ENCODE measurements at places on chromosomes 1 and 21. TPM values are rescaled to one million over a fixed set of nuclear protein-coding genes. Genes with fewer than 3 reads are reported as not detected.

The LCE1C gene
- not detected for total RNA-seq

The RABIF gene
- 10.7 TPM for total RNA-seq

DNA sequence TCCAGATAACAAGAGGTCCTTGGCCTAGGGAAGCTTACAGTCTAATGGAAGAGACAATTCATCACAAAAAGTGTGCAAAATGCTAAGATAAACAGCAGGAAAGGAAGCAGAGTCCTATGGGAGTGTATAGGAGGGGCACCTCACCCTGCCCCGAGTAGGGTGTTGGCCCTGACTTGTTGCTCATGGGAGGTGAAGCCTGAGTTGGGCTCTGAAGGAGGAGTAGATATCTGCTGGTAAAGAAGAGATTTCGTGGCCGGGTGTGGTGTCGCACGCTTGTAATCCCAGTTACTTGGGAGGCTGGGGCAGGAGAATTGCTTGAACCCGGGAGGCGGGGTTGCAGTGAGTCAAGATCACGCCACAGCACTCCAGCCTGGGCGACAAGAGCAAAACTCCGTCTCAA, 18.6 kb upstream of the GPR37L1 start:
- peaks cover 30% of the 10 kb centered on the region for H3K4me1 ChIP-seq
- peak overlapping the region; percentile 26 for H3K27ac ChIP-seq
- H3K36me3 ChIP-seq: no peaks in the 10 kb centered on the region
- DNase-seq: no peak

DNA sequence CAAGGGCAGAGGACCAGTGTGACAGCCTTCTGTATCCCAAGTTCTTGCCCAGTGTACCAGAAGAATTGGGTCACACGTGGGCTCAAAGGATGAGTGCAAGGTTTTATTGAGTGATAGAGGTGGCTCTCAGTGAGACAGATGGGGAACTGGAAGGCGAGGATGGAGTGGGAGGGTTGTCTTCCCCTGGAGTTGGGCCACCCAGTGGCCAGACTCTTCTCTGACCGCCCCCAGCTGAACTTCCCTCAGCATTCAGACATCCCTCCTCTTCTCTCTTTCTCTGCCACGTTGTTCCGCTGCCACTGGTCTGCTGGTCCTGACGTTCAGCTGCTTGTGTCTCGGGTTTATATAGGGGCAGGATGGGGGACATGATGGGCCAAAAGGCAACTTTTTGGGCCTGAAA, 150.1 kb upstream of the IVNS1ABP start:
- DNase-seq: no peak
- peaks cover 15% of the 10 kb centered on the region for H3K4me1 ChIP-seq
- no peaks in the 10 kb centered on the region for H3K27me3 ChIP-seq
- no peak overlapping the region for H3K27ac ChIP-seq
- no peaks in the 10 kb centered on the region for H3K36me3 ChIP-seq

The NR1I3 gene
- total RNA-seq: not detected

The NLRP3 gene
- total RNA-seq: not detected

GRCh38 chr1:25137521-25138395, 94.5 kb downstream of the SYF2 start:
- peaks cover 3% of the 10 kb centered on the region for H3K4me1 ChIP-seq
- H3K27me3 ChIP-seq: peaks cover 9% of the 10 kb centered on the region
- no peak overlapping the region for H3K27ac ChIP-seq
- no peaks in the 10 kb centered on the region for H3K36me3 ChIP-seq
- no peak overlapping the region for H3K4me3 ChIP-seq

DNA sequence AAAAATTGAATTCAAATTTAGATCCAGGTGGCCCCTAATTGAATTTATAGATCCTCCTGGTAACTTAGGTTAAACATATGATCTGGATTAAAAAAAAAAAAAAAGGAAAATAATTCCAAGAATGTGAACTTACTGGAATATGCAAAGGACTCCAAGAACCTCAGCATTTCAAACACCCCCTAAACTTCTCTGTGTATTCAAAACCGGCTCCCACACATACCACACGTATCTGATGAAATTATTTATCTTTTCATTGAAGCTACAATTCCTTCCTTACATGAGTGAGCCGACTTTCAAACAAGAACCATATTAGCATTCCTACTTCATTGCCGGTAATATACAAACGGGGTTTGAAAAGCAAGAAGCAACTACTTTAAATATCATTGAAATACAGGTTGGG, 61.4 kb upstream of the FMN2 start:
- H3K36me3 ChIP-seq: no peaks in the 10 kb centered on the region
- no peak overlapping the region for H3K27ac ChIP-seq
- H3K27me3 ChIP-seq: peaks cover 48% of the 10 kb centered on the region
- H3K4me1 ChIP-seq: peaks cover 1% of the 10 kb centered on the region
- no peak for DNase-seq

The IRF2BP2 gene
- total RNA-seq: 214 TPM

The TCHHL1 gene
- not detected for total RNA-seq

Measured in progenitor cell of endocrine pancreas (in vitro differentiated cells).